ENCODE measurements at places on chromosomes 1 and 21.

- no peak for DNase-seq
Observed at GRCh38 chr1:93443454-93443853, 4.5 kb upstream of the FNBP1L start.

GRCh38 chr1:157671895-157672294 lies 28.7 kb downstream of the FCRL3 start:
- DNase-seq, result no peak

DNA sequence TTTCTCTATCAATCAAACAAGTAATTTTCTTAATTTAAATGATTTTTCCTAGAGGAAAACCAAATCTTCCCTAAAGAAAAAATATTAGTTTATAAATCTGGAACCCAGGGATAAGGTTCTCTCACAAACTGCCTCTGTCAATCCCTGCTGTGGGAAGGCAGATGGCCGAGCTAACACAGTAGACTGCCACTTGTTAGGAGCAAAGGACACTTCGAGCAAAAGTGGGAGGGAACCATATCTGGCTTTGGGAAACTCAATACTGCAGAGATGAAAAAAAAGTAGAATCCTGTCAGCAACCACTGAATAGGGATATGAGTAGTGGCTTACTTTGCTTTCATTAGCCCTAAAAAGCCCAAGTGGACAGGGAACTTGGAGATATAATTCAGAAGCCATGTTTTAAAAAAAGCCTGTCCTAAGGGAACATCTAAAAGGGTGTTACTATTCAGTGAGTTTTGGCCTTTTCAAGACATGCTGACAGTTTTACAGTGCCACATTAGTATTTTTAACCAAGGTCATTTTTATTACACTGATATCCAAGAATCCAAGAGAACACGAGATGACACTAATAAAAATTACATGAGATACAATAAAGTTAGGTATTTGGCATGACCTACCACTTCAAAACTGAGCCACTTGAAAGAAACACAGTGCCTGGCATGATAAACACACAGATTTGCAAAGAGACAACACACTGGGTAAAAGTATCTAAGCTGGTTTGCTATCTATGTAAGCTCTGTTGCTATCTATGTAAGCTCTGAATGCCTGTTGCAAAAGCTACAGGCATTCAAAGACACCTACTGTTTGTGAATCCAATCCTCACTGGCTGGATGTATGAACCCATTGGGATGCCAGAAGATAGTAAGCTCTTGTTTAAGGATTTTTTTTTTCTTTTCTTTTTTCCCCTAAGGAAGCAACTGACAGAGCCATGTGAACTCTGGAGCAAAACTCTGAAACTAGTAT lies 21.4 kb downstream of the TEX38 start:
- no peak for DNase-seq

GRCh38 chr1:243343970-243344937 lies 88.4 kb downstream of the SDCCAG8 start:
- no peak for DNase-seq

GRCh38 chr1:87185077-87185476 lies 143.6 kb upstream of the LMO4 start:
- DNase-seq, result no peak
